ENCODE measurements at places on chromosomes 5 and 9. TPM values are rescaled to one million over a fixed set of nuclear protein-coding genes. Genes with fewer than 3 reads are reported as not detected.

The SAXO1 gene
- total RNA-seq: 0.54 TPM

The CER1 gene
- total RNA-seq: not detected

The INSL4 gene
- not detected for total RNA-seq

DNA sequence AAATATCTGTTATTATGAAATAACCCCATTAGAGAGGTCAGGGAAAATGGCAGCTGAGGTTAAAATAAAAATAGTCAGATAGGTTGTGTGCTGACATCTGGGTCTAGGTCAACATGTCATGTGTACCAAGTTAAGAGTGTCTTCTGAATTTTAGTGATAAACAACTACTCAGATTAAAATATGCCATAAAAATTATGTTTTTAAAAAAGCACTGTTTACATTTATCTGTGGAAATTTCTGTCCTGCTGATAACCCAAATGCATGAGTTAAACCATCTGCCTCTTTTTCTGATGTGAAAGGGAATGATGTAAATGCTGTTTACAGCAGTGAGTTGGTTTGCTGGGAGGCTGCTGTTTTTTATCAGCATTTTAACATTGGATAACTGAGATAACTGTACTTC lies 361.2 kb upstream of the TARS1 start:
- peak; percentile 96 for DNase-seq
- H3K4me3 ChIP-seq: no peak overlapping the region
- H3K27me3 ChIP-seq: no peaks in the 10 kb centered on the region
- no peaks in the 10 kb centered on the region for H3K36me3 ChIP-seq
- no peak overlapping the region for H3K27ac ChIP-seq

- no peak overlapping the region for H3K4me3 ChIP-seq
- H3K36me3 ChIP-seq: no peaks in the 10 kb centered on the region
- H3K4me1 ChIP-seq: peaks cover 50% of the 10 kb centered on the region
- DNase-seq: no peak
- no peaks in the 10 kb centered on the region for H3K27me3 ChIP-seq
These were observed 64.3 kb downstream of the RAPGEF1 start for GRCh38 chr9:131675437-131676022.

DNA sequence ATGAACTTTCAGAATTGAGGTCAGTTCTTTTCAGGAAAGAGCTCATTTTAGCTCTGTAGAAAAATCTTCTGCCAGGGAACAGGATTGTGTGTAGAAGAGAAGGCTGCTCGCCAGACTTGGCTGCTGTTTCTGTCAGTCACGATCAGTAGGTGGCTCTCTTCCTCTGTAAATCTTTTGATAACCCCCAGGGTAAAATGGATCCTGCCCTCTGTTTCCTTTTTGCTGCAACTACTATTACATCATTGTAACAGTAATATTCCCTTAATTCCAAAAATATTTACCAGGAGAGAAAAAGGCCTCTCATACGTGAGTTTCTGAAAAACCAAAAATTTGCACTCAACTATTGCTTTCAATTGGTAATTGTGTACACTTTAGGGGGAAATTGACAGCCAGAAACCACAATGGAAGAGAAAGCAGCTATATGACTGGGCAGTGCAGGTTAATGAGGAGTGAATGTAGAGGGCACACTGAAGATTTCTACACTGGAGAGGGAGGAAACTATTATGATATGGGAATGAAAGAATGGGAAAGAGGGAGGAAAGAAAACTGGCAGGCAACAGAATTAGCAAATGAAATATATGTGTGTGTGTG lies 12.3 kb downstream of the IFNA21 start:
- H3K27ac ChIP-seq: no peak overlapping the region
- no peaks in the 10 kb centered on the region for H3K36me3 ChIP-seq
- H3K27me3 ChIP-seq: no peaks in the 10 kb centered on the region
- DNase-seq: peak; percentile 1
- H3K4me1 ChIP-seq: peaks cover 2% of the 10 kb centered on the region

- peak overlapping the region; percentile 12 for H3K27ac ChIP-seq
- peaks cover 4% of the 10 kb centered on the region for H3K4me1 ChIP-seq
- DNase-seq: peak; percentile 86
- no peak overlapping the region for H3K4me3 ChIP-seq
- no peaks in the 10 kb centered on the region for H3K27me3 ChIP-seq
These were observed 10.8 kb upstream of the PRRC2B start for GRCh38 chr9:131382850-131383729.

DNA sequence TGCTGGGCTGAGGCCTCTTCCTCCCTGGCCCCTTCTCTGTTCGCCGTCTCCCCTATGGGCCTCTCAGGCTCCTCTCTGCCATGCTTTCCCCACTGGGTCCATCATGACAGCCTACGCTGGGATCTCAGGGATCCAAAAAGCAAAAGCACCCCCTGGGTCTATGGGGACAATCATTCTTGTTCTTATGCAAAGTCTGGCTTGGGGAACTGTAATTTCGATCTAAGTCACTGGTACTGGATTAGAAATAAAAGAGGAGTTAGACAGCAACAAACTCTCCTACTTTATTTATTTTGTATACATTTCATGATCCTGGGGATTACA lies 86.6 kb downstream of the SLC38A9 start:
- no peaks in the 10 kb centered on the region for H3K36me3 ChIP-seq
- H3K4me1 ChIP-seq: peaks cover 5% of the 10 kb centered on the region
- DNase-seq: no peak

- H3K4me3 ChIP-seq: no peak overlapping the region
- no peak overlapping the region for H3K27ac ChIP-seq
- H3K4me1 ChIP-seq: no peaks in the 10 kb centered on the region
- no peak for DNase-seq
- no peaks in the 10 kb centered on the region for H3K27me3 ChIP-seq
These were observed 56.2 kb upstream of the GARNL3 start for GRCh38 chr9:127208416-127208815.
